Activated T-helper 1 cell treated with anti-CD3 and anti-CD28 coated beads, Interleukin-2, amount 50 U/mL, for 16 hours (primary cell): ENCODE measurements at places on chromosomes 16 and 17.

DNA sequence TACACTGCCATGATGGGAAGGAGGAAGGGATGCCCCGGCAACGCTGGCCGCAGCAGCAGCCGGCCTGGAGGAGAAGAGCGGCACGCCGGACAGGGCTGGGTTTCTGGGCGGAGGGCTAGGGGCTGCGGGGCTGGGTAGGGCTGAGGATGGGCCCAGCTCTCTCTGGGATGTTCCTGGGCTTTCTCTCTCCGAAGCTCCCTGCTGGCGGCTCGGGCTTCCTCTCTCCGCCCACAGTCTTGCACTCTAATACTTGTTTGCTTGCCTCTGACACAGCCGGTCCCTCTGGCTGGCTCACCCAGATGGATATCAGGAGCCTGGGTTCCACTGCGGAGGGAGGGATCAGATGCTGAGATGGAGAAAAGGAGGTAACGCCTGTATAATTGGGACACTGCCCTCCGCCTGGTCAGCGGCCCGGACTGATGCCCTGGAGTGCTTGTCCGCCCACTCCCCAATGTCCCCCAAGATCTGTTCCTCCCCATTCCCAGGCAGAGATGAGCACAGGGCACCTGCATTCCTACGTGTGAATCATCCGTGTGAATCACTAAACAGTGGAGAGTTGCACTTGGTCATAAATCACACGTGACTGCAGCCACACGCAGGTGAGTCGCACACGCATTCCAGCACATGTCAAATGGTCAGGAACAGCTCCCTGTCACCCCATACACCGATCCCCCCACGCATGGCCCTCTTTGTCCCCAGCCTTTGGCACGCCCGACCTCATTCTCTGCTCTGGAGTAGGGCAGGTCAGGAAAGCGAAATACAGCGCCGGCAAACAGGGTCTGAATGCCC lies at the start of gene ALOXE3:
TSS of gene ALOXE3 (minus strand) at position 535 of the 789 bp plus-strand sequence. CDS start at position 11, 524 bp downstream.
- DNase-seq: no peak

DNA sequence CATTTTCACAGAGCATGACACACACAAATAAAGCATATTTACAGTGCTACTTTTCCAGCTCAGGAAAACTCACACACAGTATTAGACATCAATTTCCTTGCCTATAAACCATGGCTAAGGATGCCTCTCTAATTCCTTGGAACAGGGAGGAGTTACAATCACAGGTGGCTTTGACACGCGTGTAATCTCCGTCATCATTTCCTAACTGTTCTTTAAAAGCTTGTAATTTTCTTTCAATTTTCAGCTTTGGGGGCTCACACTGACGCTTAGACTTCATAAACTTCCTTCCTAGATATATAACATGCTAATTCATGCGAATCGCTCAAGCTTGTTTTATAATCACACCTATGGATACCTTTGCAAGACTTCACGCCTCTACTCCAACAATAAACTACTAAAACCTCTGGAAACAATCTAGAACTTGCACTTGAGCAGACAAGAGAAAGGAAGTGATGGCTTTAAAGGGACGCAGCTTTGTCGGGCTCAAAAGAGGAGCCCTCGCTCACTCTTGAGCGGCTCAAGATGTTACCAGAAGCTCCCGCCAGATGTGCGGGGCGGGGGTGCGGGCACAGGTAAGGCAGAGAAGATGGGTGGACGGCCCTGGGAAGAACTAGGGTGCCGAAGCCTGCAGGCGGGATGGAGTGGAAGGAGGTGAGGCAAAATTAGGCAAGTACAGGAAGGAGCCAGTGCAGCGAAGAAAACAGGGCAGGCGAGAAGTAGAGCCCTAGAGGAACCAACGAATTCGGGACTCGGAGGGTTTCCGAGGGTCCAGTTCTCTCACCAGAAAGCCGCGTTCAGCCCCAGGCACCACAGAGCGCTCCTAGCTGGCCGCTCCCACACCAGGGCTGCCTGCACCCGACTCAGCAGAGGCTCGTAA lies 631 bp downstream of the RETREG3 start:
- DNase-seq: no peak

GRCh38 chr17:61423967-61424649 lies 24.5 kb downstream of the TBX2 start:
- DNase-seq: no peak

- DNase-seq: no peak
These were observed 192.6 kb downstream of the PRKCA start for GRCh38 chr17:66495035-66495434.

GRCh38 chr16:48076455-48077012 lies 79.3 kb downstream of the ABCC12 start:
- no peak for DNase-seq

DNA sequence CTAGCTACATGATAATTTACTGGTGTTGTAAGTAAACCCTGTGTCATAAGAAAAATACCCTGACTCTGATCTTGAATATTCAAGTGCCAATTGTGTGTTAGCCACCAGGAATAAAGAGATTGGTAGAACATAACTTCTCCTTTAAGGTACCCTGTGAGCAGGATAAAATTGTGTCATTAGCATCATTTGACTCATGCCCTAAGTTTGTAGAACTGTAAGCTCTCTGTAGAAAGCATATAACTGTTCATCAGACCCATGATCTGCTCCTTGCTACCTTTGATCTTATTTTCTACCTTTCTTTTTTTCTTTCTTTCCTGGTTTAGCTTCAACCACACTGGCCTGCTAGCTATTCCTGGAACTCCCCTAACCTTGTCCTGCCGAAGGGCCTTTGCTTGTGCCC lies 35.8 kb downstream of the PTRH2 start:
- DNase-seq: no peak

DNA sequence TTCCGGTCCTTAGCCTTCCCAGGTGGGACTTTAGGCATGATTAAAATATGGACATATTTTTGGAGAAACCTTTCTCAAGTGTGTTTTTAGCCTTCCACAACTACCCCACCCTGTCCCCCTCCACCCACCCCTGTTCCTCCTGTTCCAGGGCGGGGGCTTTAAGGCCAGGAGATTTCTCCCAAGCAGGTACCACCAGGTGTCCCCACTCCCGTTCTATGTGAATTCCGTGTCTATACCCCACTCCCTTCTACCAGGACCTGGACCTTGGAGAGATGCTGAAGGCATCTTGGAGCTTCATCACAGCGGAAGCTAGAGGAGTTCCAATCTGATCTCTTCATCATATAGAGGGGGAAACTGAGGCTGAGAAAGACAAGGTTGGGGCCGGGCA lies 9.7 kb downstream of the CA4 start:
- DNase-seq: no peak

DNA sequence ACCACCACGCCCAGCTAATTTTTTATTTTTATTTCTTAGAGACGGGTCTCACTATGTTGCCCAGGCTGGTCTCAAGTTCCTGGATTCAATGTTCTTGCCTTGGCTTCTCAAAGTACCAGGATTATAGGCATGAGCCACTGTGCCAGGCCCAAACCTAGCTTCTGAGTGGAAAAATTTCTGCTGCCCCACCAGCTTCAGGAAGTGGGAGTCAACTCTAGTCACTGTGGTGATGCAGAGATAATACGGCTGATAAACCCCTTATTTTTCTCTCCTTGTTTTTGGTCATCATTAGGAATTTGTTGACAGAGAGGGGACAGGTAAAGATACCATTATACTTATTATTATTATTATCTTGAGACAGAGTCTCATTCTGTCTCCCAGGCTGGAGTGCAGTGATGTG lies 27.8 kb upstream of the PHOSPHO1 start:
- DNase-seq: no peak

DNA sequence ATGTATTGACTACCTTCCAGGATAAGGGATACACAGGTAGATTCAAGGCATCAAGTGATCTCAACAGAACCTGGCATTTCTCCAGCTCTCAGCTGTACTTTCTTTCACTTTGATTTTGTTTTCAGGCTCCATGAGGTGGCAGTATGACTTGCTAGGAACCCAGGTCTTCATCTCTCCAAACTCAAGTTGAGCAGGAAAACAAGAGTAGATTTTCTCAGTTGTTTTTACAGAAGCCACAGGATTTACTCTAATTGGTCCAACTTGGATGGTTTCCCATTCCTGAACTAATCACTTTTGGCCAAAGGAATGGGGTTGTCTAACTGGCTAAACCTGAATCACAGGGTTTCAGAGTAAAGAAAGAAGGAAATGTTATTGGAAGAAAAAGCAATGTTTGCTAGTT lies 146.6 kb downstream of the TRIM37 start:
- DNase-seq: no peak

DNA sequence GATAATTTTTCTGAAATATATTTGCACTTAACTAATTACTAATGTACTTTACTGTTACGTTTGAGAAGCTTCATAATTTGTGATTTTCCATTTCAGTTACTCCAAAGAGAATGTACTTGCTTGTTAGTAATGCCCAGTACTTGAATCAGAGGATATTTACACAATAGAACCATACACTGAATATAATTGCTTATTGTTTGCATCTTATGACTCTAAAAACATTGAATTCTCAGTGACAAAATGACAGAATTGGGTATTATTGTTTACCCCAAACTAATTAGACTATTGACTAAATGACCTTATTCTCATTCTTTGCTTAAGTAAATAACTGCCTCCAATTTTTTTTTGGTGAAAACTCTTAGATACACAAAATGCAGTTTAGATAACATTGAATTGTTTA lies 8.9 kb downstream of the CCP110 start:
- no peak for DNase-seq

- no peak for DNase-seq
These were observed 67.9 kb downstream of the CPPED1 start for GRCh38 chr16:12735805-12736204.

- DNase-seq: no peak
These were observed 18.8 kb upstream of the CIITA start for GRCh38 chr16:10858203-10858602.

GRCh38 chr16:84334058-84334457 lies 34.3 kb upstream of the ATP2C2 start:
- DNase-seq: no peak

- DNase-seq: no peak
These were observed 573.9 kb downstream of the KCNJ18 start for GRCh38 chr17:22266231-22266630.

DNA sequence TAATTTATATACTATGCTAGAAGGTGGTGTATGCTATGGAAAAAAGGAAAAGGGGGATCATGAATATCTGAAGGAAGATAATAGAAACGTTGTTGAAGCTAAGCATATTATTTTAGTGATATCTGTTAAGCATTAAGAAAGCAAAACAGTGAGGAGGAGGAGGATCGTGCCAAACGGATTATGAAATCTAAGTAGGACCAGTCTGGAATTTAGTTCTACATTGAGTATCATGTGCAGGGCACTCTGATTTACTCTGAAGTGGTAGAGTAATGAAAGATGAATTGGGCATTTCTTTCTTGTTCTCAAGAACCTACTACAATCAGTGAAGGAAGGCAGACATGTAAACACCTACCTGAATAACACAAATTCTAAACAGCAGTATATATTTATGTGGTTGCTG lies 195.3 kb downstream of the CYB561 start:
- no peak for DNase-seq

DNA sequence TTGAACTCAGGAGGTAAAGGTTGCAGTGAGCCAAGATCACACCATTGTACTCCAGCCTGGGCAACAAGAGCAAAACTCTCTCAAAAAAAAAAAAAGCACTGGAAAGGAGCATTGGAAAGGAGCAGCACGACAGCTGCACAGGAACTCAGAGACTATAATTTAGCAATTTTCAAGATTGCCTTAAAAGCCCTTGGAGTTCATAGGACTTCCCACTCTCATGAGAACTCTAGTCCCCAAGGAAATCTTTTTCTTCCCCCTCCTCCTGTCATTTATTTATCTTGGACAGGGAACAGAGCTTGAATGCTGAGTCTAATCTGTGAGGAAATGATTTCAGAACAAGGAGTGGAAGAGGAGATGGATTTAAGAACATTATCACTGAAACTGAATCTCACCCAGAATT lies 69.0 kb downstream of the PLXDC1 start:
- DNase-seq: no peak

GRCh38 chr17:44203731-44204440 lies 4.2 kb upstream of the ATXN7L3 start:
- DNase-seq: no peak

GRCh38 chr17:48238933-48239602 lies 131.5 kb downstream of the SNX11 start:
- DNase-seq: no peak
